ENCODE measurements at places on chromosomes 11 and 22.

DNA sequence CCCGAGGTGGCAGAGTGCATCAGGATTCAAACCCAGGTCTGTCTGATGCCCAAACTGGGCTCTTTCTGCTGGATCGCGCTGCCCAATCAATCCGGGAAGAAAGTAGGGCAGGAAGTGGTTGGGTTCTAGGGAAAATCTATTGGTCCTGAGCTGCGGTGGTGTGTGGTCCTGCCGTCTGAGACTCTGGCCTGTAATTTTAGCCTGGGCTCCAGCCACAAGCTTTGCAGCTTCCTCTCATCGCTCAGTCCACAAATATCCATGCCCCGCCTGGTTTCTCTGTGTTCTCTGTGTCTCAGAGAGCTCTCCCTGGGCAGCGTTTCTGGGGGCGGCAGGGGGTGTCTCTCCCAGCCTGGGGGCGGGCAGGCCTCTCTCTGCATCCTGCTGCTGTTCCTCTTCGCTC is 18.7 kb downstream of the CACNG2 start:
- DNase-seq, result no peak

GRCh38 chr11:134592391-134592990 is 180.4 kb upstream of the B3GAT1 start:
- peak; percentile 37 for DNase-seq

GRCh38 chr11:134607963-134608750 is 196.1 kb upstream of the B3GAT1 start:
- no peak for DNase-seq

- DNase-seq, result no peak
Measured at GRCh38 chr11:34564406-34564805, 50.8 kb upstream of the ELF5 start.

DNA sequence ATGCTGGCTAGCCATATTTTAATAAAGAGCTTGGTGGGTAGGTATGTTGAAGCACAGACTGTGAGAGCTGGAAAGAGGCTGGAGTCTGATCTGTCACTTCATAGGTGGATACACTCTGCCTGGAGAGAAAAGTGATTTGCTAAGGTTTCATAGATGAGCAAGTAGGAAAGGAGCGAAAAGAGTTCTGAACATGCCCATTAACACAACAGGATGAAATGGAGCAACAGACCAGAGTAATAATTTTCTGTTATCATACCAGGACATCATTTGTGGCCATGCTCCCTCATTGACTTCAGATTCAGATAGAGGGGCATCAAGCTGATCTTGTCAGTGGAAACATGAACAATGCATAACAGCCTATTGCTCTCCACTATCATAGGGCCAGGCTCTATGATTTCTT is 452.9 kb downstream of the JRKL start:
- DNase-seq, result no peak

- peak; percentile 15 for DNase-seq
Measured at GRCh38 chr11:32893343-32894148, 935 bp downstream of the QSER1 start.

DNA sequence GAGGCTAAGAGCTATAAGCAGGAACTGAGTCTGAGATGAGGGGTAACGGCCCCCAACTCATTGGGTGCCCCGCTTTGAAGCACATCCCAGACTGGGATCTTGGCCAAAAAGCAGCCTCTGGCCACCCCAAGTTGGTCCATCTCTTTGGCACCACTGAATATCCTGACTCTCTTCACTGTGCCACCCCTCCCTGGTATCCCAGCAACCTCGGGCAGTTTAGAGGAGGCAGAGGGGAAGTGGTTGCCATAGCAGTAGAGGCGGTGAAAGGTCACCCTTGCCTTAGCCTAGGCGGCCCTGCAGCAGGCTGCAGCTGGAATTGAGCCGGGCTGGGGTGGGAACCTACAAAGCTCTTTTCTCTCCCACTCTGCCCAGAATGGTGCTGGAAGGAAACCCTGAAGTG is 1.1 kb downstream of the PELI3 start:
- no peak for DNase-seq

DNA sequence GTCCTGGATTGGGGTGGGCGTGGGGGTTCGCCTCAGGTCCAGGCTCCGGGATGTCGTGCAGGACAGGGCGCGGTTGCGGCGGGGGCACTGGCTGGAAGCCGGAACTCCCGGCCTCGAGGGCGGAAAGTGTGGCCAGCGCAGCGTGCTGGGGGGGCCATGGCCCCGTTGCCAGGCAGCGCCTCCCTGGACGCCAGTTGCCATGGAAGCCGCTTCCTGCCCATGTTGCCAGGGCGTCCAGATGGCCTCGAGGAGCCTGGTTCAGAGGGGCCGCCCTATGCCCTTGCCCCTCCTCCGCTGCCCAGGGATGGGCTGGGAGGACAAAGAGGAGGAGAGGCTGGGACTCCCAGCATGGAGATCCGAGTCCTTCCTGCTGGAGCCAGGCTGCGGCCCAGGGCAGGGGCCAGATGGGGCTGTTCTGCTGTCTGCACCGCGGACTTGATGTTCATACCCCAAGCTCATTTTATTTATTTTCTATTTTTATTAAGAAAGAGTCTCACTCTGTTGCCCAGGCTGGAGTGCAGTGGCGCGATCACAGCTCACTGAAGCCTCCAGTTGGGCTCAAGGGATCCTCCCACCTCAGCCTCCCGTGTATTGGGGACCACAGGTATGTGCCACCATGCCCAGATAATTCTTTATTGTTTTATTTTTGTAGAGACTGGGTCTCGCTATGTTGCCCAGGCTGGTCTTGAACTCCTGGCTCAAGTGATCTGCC is 4.6 kb upstream of the CCDC188 start:
- no peak for DNase-seq

DNA sequence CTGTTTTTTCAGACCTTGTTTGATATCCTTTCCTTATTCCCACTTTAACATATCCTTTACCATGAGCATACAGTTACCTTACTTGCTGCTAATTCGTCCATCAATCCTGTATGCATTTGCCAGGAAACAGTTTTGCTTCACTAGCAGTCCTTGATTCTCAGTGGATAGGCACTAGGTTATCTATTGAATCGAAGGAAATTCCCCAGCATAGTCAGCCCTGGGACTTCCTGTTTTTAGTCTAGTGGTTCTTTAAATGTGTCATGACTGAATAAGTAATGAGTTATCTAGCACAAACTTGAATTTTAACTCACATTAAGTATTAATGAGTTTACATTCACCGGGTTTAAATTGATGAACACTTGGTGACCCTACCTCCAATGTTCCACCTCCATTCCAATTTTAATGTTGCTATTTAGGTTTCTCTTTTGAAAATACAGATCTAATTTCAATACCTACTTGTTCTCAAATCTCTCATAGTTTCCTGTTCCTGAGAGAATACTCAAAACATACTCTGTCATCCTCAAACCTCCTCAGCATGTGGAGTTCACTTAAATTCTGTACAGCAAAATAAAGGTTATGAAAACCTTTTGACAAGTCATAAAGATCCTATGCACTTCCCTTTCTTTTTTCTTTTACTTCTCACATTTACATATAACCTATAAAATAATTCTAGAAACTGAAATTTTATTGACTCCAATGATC is 1375.1 kb upstream of the TENM4 start:
- DNase-seq, result no peak

- no peak for DNase-seq
Measured at GRCh38 chr11:72783144-72783905, 10.5 kb downstream of the STARD10 start.

DNA sequence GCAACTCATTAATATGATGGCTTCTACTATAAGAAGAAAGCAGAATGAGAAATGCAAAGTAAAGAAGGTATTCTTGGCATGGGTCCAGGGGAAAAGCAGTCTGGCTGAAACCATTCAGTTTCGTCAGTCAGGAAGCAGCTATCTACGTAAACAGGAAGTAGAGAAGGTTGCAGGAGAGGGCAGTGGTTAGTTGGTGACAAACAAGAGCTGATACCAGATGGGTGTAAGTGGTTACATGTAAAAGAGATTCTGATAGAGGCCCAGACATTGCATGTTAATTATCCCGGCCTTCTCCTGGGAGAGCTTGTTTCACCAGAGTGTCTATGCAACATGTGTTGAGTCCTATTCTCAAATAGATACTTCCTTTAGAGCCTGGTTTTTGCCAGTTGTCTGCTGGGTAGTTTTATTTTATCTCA is 58.4 kb upstream of the PSMA1 start:
- DNase-seq, result no peak

- DNase-seq, result no peak
Measured at GRCh38 chr22:22916952-22917290, 29.3 kb downstream of the IGLL5 start.

DNA sequence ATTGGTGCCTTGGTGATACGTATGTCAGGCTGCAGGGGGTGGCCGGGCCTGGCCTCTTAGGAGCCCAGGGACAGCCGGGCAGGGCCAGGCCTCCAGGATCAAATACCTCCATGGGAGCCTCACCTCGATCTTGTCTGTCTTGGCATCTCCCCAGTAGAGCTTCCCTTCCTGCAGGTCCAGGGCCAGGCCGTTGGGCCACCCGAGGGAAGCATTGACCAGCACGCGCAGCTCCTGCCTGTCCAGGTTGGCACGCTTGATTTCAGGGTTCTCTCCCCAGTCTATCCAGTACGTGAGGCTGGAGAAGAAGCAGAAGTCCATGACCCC is 137.7 kb downstream of the CRYBB2 start:
- no peak for DNase-seq

DNA sequence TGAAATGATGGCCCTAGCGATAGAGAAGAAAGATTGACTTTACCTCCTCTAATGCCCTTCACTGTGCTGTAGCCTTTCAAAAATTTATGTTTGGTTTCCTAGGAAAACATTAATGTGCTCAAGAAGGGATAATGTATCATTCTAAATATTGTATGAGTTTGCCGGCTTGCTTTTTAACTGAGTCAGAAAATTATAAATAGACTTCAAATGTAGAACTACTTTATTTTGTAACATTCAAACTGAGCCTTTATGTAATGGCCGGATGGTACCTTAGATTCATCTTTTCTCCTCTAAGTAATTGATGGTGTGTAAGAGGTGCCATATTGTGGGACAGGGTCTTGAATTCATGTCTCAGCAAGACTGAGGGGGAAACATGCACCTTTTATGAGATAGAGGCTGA is 57.7 kb downstream of the BID start:
- DNase-seq, result no peak

DNA sequence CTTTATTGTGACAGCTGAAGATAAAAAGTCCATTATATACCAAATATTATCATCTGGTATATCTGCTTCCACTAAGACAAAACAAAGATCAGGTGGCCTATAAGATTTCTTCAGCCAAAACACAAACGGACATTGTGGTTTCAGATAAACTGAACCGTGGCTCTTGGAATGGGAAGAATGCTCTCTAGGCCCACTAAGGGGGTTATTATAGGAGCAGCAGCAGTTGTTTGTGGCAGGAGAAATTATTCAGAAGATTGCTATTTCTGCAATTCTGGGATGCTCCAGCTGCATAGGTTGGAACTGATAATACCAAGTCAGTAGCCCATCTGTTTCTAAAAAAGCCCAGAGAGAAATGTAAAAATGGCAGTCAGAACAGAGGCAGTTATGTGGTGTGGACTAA is 145.3 kb downstream of the NCAM1 start:
- no peak for DNase-seq

GRCh38 chr11:215581-216037 is 8.1 kb downstream of the RIC8A start:
- DNase-seq, result no peak

- DNase-seq, result no peak
Measured at GRCh38 chr11:74971424-74971823, 17.3 kb upstream of the NEU3 start.

DNA sequence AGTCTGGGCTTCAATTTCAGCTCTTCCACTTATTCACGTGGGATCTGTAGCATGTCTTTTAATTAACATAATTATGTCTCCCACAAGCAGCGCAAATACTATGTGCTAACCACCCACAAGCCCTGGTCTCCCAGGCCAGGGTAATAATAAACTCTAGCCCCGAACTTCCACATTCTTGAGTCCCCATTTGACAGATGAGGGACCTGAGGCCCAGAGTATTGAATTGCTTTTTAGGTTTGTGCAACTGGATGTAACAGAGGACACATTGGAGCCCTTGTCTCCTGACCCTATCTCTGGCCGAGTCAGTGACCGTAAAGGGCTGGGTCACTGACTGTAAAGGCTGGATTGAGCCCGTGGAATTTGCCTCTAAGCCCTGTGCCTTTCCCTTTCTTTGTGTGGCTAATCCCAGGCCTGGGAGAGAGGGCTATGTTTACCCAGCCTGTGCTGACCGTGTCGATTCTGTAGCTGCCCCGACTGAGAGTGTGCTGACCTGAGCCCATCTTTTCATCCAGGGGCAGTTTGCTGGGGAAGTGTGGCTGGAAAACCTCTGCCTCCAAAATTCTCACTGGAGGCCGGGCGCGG is 3.9 kb downstream of the CRYBB2 start:
- DNase-seq, result no peak

DNA sequence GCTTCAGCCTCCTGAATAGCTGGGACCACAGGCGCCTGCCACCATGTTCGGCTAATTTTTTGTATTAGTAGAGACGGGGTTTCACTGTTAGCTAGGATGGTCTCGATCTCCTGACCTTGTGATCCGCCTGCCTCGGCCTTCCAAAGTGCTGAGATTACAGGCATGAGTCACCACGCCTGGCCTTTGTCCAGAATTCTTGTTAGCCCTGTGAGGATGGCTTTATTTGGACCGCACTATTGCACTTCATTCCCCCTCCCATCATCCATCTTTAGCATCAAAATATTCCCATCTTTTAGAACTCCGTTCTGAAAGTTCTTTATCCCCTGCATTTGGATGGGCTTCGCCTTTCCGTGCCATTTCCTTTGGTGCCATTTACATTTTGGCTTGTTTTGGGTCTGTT is 2.6 kb downstream of the SAMM50 start:
- no peak for DNase-seq

- DNase-seq, result no peak
Measured at GRCh38 chr11:16775614-16776283, 37.3 kb downstream of the C11orf58 start.

DNA sequence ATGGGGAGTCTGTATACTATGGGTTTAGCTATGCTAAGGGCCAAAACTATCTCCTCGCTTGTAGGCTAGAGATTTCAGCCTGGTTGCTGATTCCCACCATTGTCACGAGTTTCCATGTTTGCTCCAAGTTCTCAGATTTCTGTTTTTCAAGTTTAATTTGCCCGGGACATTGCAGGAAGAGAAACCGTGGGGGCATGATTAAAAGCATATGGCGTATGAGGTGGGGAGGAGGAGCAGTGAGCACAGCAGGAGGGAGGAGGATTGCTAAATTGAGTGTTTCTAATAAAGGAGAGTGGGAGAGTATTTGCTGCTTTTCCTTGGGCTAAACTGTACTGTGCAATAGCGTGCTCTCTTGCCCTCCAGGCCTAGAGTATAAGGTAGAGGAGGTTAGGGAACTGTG is 558.4 kb downstream of the METTL15 start:
- no peak for DNase-seq

DNA sequence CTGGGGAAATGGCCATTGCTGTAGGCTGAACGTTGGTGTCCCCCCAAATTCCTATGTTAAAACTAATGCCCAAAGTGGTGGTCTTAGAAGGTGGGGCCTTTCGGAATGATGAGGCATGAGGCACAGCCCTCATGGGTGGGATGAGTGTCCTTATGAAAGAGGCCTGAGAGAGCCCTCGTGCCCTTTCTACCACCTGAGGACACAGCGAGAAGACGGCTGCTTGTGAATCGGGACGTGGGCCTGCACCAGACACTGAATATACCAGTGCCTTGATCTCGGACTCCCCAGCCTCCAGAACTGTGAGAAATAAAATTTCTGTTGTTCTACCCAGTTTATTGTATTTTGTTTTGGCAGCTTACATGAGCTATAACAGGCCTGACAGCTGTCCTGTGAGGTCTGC is 162.9 kb upstream of the B3GAT1 start:
- DNase-seq, result no peak

GRCh38 chr22:22553141-22553540 is 5.9 kb downstream of the PRAME start:
- DNase-seq, result no peak
